ENCODE measurements at places on chromosomes 5 and 9. TPM values are rescaled to one million over a fixed set of nuclear protein-coding genes. Genes with fewer than 3 reads are reported as not detected.
A peak's percentile ranks its signal among the peaks of the same experiment; 100 is the strongest.

The HTR4 gene
- not detected for total RNA-seq

DNA sequence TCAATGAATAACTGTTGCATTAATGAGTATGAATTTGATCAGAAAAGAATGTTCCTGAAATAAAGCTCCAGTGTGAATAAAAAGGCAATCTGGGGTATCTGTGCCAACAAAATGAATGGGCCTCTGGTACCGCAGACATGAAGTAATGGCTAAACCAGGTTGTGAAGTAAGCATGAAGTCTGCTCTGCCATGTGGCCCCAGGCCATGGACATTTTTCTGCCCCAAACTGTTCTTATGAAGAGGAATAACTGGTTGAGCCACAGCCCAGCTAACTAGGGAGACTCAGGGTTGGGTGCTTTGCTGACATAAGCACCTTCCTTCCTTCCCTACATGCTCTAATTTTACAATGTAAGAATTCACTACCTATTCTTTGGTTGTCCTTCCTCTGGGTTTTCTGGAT is 147.4 kb upstream of the LRRTM2 start:
- DNase-seq: no peak

GRCh38 chr5:160188141-160189015 is 40.9 kb upstream of the FABP6 start:
- DNase-seq: no peak

DNA sequence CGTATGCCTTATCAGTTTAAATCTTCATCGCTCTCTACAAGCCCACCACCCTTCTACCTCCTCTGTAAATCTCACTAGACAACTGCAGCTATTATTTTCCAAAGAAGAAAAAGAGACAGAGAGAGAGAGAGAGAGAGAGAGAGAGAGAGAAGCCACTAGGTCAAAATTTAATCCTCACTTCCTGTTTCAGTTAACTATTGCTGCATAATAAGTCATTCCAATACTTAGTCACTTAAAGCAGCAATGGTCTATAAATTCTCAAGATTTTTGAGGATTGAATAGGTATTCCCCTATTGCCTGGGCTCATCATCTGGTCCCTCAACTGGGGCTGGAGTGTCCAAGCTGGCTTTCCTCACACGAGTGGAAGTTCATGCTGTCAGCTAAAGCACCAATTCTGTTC is 68.8 kb downstream of the ITGA1 start:
- no peak for DNase-seq

GRCh38 chr5:164203581-164204225 is 698.3 kb downstream of the MAT2B start:
- DNase-seq: no peak

DNA sequence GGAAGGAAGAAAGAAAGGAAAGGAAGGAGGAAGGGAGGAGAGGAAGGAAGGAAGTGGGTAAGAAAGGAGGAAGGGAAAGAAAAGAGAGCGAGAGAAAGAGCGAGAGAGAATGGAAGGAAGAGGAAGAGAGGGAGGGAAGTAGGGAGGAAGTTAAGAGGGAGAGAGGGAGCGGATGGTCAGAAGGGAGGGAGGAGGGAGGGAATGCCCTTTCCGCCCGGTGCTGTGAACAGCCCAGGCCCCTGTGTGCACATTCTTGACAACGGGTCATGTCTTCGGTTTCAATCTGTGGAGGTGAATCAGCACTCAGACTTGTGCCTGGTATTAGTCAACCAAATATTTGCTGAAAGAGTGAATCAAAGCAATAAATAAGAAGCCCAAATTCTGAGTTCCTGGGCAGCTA is 39.2 kb downstream of the PRUNE2 start:
- DNase-seq: no peak

GRCh38 chr9:93065135-93065720 is 6.7 kb downstream of the SUSD3 start:
- no peak for DNase-seq

GRCh38 chr5:159331093-159331973 is 1.0 kb upstream of the IL12B start:
- peak; percentile 72 for DNase-seq

DNA sequence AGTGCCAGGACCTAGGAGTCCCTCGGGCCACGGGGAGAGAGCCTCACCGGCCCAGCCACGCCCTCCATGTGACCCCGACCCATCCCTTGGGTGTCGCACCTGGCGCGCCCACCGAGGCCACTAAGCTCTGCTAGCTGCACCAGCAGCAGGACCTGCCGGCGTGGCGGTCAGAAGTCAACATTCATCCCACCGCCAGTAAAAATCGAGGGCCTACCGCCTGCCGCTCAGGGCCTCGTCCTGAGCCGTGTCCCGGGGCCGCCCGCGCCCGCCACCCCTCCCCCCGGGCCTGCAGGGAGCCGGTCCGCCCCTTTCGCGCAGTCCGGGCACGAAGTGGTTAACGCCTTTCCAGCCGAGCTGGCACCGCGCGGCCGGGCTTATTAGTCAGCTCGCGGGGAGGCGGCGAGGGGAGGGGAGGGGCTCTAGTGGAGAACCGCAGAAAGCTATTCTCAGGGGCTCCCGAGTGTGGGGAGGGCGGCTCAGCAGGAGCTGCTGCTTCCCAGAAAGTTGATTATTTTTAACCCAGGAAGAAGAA is 124.4 kb downstream of the C9orf50 start:
- peak; percentile 55 for DNase-seq

Data from CD4-positive, alpha-beta memory T cell (primary cell).